Tongue (tissue), 3 donors: ENCODE measurements at places on chromosomes 12 and 14. TPM values are rescaled to one million over a fixed set of nuclear protein-coding genes. Genes with fewer than 3 reads are reported as not detected.

GRCh38 chr14:102141797-102142196, 2.1 kb downstream of the WDR20 start:
- DNase-seq, result no peak

DNA sequence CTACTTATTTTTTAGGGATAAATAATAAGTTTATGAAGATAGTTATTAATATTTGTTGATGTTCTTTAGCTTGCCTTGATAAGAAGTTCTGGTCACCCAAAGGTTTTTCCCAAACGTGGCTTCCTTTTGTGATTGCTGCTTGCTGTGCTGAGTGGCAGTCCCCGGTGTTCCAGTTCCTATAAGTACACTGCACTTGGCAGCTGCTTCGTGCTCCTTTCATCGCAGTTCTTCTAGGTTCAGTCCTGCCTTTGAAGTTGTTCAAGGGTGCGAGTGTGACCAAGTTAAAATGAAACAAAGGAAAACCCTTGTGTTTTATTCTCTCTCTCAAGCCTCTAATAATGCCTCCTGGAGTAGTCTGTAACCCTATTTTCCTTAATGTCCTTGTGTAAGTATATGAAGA, 128.5 kb upstream of the ATF1 start:
- peak; percentile 50 for DNase-seq

DNA sequence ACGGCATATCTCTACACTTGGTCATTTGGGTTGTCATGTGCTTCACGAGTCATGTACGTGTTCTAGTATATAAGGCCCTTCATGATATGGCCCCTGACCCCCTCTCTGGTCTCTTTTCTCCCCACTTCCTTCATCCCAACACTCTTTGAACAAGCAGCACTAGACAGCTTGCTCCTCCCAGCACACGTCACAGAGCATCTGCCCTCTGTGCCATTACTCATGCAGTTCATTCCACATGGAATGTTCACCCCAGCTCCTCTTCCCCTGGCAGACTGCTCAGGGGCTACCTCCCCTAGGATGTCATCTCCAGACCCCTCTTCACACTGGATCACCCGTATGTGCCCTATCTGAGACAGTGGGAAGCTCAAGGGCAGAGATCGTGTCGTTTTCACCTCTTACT, 14.1 kb upstream of the LRP1-AS start:
- no peak for DNase-seq

DNA sequence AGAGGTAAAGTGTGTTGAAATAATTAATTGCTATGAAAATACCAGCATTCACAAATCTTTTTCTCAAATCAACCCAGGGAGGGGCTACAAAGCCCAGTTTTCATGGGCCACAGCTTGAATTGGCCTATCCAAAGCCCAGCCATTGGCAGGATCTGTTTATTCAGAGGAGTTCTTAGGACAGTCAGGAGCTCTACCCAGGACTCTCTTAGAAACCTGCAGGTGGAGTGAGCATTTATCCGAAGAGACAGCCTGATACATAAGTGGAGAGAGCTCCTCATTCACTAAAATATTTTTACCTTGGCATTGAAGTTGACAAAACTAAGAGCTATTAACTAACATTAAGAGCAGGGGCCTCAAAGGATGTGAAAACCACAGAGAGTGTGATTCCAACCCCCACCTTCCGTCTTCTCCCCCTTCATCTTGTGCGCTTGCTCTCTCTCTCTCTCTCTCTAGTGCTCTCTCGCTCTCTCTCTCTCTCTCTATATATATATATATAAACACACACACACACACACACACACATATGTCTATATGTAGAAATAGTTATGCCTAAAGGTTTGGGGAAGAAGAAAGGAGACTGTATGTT, 315.5 kb downstream of the SNAPC1 start:
- no peak for DNase-seq

DACT1 gene
- 21.2 TPM for total RNA-seq

ACOT6 gene
- total RNA-seq, result not detected
